ENCODE measurements at places on chromosomes 4 and X.

DNA sequence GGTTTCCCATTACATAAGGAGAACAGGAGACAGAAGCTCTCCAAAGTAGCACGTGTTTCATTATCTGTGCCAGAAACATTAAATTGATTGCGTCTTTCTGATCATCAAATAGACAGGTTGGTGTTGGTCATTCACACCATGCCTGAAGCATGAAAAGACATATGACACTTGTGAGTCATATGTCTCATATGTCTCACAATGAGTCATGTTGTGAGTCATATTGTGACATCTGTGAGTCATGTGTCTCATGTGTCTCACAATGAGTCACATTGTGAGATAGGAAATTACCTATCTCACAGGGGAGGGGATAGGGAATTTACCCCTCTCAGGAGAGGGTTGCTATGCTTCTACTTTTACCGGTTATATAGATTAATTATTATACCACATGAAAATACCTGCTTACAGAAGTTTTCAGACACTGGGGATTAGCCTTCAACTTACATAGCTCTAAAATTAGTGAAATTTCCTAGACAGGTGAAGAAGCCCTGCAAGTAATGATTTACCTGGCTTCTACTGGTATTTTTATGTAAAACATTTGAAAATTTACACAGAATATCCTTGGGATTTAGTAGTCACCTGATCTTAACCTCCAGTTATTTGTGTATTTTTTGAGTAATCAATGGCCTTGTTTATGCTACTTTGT is 80.8 kb downstream of the NPFFR2 start:
- no peak for DNase-seq

DNA sequence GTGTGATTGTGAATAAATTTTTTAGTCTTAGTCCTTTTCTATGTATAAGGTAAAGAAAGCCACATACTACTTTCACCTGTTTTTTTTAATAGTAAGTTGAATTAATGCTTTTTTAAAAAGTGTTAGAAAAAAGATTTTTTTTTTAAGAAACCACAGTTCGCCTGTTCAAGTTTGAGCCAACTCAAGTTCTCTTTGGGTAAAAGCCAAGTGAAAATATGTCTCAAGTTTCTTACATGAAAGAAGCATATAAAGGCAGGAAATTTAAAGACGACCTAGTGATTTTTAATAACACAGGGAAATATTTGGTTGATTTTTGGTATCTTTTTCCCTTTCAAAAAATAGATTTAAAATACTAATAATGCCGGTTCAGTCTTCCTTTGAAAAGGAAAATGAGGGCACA is 369.9 kb upstream of the NR3C2 start:
- DNase-seq: no peak

DNA sequence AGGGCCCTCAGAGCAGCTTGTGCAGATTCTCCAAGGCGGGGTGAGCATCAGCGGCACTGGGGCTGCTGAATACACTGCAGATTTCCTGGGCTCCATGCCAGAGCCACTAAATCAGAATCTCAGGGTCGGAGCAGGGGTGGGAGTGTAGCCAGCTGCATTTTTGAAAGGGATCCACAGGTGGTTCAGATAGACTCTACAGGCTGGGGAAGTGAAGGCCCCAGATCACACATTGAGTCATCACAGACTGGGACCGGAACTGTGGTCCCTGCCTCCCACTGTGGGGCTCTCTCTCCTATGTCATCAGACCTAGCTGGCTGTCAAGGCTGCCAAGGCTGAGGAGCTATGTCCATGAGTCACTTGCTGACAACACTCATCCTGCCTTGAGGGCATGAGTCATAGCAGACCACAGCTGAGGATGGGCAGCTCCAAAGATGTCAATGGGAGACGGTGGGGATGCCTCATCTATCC is 162.3 kb upstream of the MAMLD1 start:
- DNase-seq: no peak

- DNase-seq: no peak
These were observed 1.5 kb upstream of the NEIL3 start for GRCh38 chr4:177308125-177308524.

DNA sequence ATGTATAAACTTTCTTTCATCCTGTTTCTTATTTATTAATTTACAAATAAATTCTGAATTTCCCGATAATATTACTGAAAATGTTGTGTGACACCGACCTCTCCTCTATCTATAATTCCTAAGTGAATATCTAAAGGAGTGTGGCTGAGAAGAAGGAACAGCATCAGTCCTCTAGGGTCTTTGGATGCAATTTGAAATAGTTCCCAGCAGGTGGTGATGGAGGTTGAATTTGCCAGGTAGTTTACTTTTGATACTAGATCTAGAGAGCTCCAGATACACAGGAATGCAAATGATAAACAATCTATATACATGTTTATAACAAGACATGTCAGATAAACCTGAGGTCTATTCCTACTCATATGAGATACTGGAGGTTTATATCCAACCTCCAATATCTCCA is 305.4 kb downstream of the PCDH18 start:
- no peak for DNase-seq

DNA sequence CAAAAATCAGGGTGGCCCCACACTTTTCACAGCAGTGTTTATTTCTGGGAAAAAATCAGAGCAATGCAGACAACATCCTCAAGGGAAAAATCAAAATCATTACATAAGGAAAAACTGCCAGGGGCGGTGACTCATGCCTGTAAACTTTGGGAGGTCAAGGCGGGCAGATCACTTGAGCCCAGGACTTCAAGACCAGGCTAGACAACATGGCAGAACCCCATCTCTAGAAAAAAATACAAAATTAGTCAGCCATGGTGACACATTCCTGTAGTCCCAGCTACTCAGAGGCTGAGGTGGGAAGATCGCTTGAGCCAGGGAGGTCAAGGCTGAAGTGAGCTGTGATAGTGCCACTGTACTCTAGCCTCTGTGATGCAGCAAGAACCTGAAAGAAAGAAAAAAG is 102.8 kb downstream of the NAF1 start:
- no peak for DNase-seq

DNA sequence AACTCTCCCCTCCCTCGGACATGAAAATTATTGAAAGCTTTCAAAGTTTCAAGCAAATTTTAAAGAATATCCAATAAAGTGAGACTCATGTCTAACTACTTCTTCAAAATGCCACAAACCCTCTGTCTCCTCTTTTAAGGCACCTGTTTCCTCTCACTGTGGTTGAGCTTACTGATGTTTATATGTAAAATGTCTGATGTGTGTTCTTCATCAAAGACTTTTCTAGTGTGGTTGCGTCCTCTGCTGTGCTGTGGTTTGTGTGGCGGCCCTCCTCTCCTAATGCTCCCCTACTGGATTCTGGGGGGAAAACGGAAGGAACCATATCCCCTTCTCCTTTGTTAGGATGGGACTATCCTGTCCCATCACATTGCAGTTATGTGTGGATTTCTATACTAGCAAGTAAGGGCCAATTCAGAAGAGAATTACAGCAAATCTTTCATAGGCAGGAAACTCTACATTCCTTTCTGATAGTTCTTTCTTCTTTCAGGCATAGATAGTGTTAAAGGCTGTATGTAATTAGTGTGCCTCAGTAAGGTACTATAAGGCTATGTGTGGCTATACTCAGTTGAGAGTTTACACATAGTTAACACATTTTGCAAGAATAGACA is 221.0 kb upstream of the GPRIN3 start:
- DNase-seq: no peak

GRCh38 chrX:18368402-18368801 is 13.9 kb upstream of the SCML2 start:
- no peak for DNase-seq

DNA sequence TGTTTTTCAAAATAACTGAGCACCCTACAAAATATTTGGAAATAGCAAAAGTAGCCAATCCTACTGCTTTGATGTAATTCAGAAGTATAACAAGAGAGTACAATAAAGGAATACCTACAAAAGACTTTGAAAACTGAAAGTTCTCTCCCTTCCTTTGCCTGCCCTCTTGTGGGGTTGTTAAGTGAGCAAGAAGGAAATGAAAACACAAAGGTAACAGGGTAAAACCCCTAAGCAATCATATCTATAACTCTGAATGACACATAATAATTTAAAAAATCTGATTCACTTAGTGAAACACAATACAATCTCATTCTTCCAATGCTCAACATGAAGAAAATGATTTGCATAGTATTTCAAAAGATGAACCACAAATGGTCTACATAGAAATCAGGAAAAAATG is 98.2 kb downstream of the FRYL start:
- DNase-seq: no peak

GRCh38 chr4:147782087-147782781 is 50.3 kb downstream of the ARHGAP10 start:
- DNase-seq: no peak

- DNase-seq: no peak
These were observed 15.6 kb downstream of the SLC25A53 start for GRCh38 chrX:104141087-104141760.

- no peak for DNase-seq
These were observed 162.1 kb downstream of the KDM6A start for GRCh38 chrX:45035071-45035470.

- no peak for DNase-seq
These were observed 24.9 kb downstream of the JAKMIP1 start for GRCh38 chr4:6175426-6175825.

DNA sequence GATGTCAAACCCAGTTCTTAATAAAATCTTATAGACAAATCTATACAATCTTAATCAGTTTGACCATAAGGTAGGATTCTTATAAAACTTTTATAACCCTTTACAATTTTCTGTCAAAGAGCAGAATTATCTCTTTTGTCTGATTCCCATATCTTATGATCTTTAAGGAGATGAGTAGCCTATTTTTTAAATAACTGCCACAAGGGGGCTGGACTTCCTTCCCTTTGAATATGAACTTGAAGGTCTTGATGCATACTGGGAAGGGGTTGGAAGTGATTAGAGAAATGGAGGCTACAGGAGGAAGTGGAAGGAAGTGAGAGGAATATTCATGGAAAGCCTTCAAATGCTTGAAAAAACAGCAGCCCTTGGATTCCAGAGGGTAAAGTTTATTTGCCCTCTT is 111.1 kb downstream of the APOOL start:
- DNase-seq: no peak

- no peak for DNase-seq
These were observed 2.9 kb upstream of the ADH6 start for GRCh38 chr4:99221980-99222379.

GRCh38 chrX:30643313-30643821 is 9.9 kb upstream of the GK start:
- DNase-seq: no peak

- DNase-seq: no peak
These were observed 87.5 kb downstream of the LEF1 start for GRCh38 chr4:108081256-108081655.

- DNase-seq: no peak
These were observed 6.3 kb upstream of the HSPA4L start for GRCh38 chr4:127775843-127776242.

DNA sequence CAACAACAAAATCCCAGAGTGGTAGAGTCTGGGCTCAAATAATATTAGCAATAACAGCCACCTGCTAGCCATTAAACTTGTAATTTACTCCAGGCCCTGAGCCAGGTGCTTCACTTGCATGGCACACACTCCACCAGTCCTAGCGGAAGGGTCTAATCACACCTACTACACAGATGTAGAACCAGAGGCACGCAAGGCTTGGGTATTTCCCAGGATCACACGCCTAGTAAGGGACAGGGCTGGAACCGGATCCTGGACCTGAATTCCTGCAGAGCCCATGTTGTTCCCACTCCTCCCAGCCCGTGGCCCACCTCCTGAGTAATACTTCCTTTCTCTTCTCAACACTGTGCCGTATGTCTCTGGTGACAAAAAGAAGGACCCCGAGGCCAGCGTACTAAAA is 5.7 kb downstream of the MAGEA1 start:
- no peak for DNase-seq
